ENCODE measurements at places on chromosomes 1 and 21.

- no peak for DNase-seq
Measured at GRCh38 chr1:25004355-25004754, 74.3 kb upstream of the RUNX3 start.

GRCh38 chr1:229067546-229067945, 203.4 kb upstream of the RAB4A start:
- DNase-seq: no peak

DNA sequence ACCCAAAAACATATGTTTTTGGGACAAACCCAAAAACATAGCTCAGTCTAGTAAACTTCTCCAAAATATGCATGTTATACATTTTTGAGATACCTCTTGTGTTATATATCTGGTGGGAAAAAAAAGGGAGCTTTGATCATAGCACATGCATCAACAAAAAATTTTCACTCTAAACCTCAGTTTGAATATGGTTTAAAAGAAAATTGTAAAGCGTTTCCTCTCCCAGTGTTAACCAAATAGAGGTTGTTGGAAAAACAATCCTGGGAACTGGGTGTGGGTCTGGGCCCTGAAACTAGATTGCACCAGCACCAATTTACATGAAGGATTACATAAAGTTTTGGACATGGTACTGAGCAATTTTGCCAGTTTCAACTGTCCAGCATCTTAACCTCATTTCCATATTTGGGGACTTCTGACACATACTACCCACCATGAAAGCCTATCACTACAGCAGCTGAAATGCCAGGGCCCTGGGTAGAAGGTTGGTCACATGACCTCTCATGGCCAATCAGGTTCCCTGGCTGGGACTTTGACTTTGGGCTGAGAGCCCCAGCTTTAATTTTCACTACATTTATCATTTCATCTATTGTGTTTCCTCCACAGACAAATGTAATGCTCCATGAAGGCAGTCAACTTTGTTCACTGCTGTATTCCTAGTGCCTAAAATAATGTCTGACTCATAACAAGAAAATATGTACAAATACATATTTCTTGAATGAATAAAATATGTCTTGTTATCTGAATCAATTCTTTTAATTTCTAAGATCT, 150.7 kb downstream of the SETD4 start:
- DNase-seq: peak; percentile 30

DNA sequence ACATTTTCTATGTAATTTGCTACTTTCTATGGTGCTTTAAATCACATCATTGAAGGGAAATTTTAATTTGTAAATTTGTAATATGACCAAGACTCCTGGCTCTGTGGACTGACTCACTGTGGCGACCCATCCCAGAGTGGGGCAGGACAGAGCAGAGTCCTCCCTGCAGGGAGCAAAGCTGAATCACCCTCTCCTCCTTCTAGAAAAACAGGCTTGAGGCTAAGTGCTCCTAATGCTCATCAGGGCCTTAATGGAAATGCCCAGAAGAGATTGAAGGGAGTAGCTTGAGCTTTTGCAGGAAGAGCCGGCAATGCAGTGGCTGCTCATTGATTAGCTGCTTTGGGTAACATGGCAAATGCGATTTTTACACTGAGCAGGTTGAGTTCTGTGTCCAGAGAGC, 16.8 kb downstream of the S100A10 start:
- DNase-seq: no peak

- no peak for DNase-seq
Measured at GRCh38 chr1:101929343-101929742, 67.4 kb downstream of the OLFM3 start.

- no peak for DNase-seq
Measured at GRCh38 chr1:224201383-224201782, 18.3 kb downstream of the DEGS1 start.

- DNase-seq: no peak
Measured at GRCh38 chr1:14466006-14466405, 132.5 kb upstream of the KAZN start.

GRCh38 chr1:115112496-115113375, 23.4 kb upstream of the TSPAN2 start:
- no peak for DNase-seq

GRCh38 chr1:114691061-114691460, 4.3 kb downstream of the AMPD1 start:
- DNase-seq: no peak

GRCh38 chr1:227773558-227773957, 38.3 kb downstream of the SNAP47 start:
- DNase-seq: no peak

GRCh38 chr1:95948023-95948422, 714.0 kb downstream of the RWDD3 start:
- DNase-seq: no peak

DNA sequence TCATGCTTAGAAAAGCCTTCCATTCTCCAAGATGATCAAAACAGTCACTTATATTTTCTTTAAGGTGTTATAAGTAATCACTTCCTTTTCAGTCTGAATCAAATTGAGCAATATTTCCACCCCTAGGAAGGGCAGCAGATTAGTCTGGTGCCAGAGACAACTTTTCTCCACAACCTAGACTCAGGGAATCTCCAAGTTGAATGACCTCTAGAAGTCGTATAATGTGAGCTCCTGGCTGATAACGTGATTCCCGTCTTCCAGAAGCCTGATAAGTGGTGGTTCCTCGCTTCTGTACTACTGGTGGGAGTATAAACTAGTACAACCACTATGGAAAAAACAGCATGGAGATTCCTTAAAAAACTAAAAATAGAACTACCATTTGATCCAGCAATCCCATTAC, 178.4 kb upstream of the UBE2U start:
- no peak for DNase-seq

GRCh38 chr1:50491142-50491541, 67.9 kb upstream of the DMRTA2 start:
- no peak for DNase-seq

DNA sequence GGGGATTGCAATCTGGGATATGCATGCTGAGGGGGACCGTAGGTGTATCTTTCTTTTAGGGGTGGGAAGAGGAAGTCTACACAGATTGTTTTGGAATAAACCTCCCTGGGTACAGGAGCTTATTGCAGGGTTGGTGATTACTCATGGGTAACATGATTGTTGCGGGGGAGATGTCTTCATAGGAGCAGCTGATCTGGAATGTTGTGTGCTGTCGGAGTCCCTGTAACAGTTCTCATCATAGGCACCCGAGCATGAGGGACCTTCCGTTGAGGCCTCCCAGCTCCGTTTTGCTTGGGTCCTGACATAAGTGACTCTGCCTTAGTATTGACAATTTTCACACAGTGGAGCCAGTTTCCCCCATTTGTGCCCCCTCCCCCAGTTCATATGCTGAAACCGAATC, 4.2 kb upstream of the PRXL2B start:
- no peak for DNase-seq

DNA sequence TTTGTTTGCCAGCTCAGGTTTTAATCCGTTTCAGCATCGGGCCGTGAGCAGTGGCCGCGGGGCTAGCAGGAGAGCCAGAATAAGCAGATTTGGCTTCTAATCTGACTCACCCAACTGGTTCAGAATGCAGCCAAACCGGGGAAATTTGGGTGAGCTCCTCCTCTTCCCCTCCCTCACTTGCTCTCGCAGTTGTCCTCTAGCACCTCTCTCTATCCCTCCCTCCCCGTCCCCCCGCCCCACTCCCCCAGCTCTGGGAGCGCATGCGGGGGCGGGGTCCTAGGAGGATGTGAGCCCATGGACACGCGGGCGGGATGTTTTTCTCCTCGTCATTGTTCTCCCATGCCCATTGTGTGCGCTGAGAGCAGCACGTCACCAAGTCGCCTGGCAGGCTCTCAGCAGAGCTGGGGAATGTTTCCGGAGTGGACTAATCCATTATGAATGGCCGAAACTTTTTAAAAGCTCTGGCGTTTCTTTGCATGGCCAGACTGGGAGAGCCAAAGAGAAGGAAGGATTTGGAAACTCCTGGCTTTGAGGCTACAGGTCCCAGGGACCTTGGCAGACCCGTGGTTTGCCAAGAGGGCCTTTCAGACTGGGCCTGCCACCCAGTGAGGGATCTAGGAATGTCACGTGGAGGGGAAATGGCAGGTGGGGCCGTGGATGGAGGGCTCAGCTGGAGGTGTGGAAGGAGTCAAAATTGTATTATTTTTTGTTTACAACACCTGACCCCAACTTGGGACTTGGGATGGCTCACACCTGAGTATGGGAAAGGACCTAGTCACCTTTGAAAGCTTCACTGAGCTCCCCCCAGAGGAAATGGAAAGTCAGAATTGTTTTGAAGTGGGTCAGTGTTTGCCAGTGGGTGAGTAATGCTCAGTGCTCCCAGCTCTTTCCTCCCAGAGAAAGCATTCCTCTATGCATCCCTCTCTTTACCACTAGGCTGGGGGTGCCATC, 39.2 kb downstream of the CDK18 start:
- peak; percentile 52 for DNase-seq

DNA sequence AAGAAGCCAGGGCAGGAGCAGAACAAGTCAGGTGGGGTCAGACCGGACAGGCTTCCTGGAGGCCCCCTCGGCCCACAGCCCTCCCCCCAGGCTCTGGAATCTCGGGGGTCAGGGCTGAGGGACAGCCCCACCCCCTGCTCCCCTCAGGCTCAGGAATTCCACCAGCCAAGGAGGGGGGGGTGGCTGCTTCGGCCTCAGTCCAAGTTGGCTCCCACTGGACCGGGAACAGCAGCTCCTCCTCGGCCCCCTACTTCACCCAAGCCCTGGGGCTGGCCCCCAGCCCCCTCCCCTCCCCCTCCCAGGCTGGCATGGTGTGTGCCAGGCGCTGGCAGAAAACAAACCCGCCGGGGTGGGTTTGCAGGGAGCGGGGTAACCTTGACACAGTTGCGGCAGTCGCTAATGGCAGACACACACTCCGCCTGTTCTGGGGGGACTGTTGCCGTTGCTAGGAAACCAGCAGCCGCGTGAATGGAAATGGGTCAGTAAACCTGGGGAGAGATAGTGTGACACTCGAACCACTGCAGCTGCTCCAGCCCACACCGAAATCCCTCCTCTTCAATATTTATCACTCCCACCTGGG, 32.4 kb downstream of the AHDC1 start:
- DNase-seq: no peak

DNA sequence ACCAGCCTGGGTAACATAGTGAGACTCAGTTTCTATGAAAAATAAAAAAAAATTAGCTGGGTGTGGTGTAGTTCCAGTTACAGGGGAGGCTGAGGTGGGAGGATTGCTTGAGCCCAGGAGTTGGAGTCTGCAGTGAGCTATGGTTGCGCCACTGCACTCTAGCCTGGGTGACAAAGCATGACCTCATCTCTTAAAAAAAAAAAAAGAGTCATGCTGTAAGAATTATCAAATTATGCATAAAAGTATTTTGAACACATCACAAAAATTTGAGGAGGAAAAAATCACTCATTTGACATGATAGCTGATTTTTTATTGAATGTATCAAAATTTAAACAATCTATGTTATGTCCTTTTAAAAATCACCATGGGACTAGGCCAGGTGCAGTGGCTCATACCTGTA, 17.8 kb downstream of the CCDC30 start:
- DNase-seq: no peak

GRCh38 chr1:54379555-54380289, 26.5 kb downstream of the SSBP3 start:
- DNase-seq: no peak

- no peak for DNase-seq
Measured at GRCh38 chr1:25549273-25550154, 6.1 kb downstream of the LDLRAP1 start.

- no peak for DNase-seq
Measured at GRCh38 chr1:22805672-22806038, 95.0 kb downstream of the EPHB2 start.

GRCh38 chr1:180863158-180863775, 49.4 kb upstream of the KIAA1614 start:
- DNase-seq: no peak

DNA sequence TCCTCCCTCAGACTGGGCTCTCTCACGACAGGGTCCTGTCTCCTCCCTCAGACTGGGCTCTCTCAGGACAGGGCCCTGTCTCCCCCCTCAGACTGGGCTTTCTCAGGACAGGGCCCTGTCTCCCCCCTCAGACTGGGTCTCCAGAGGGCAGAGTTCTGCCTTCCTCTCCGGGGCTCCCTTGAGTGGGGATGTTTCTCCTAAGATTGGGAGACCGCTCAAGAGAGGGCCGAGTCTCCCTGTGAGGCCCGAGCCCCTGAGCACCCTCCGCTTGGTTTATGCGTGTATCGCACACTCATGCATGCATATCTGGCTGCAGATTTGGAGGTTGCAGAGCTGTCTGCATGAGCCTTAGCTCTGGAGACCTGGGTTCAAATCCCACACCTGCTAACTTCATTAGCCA, 39.3 kb upstream of the CSF3R start:
- no peak for DNase-seq

GRCh38 chr21:34603710-34604057, 11.2 kb downstream of the RCAN1 start:
- DNase-seq: no peak
